Smooth muscle cell of the coronary artery (primary cell): ENCODE measurements at places on chromosomes 7 and 10. TPM values are rescaled to one million over a fixed set of nuclear protein-coding genes. Genes with fewer than 3 reads are reported as not detected.

The KAZALD1 gene
- 4.0 and 25.4 TPM in 2 replicates for total RNA-seq

The HMX3 gene
- total RNA-seq: not detected in 2 replicates

The DGKI gene
- total RNA-seq: 1.4 and 2.9 TPM in 2 replicates

The FAM13C gene
- total RNA-seq: 1.6 and 2.8 TPM in 2 replicates

The P4HA1 gene
- 206 and 253 TPM in 2 replicates for total RNA-seq

The FAM25C gene
- total RNA-seq: not detected in 2 replicates

The CFAP43 gene
- 0.08 and 0.23 TPM in 2 replicates for total RNA-seq

The FAM25A gene
- total RNA-seq: not detected in 2 replicates

The CCDC136 gene
- 3.2 and 4.4 TPM in 2 replicates for total RNA-seq

The NRP1 gene
- 185 and 332 TPM in 2 replicates for total RNA-seq

The RBM20 gene
- total RNA-seq: under 0.01 and 0.45 TPM in 2 replicates

The ABCB1 gene
- total RNA-seq: 0.75 TPM in 1 of 2 replicates, not detected in the other

The FGL2 gene
- total RNA-seq: 2.6 and 9.8 TPM in 2 replicates

The XRCC2 gene
- total RNA-seq: 0.23 and 0.75 TPM in 2 replicates

The CYP26C1 gene
- total RNA-seq: 0.23 TPM in 1 of 2 replicates, not detected in the other

The AKR1C4 gene
- total RNA-seq: not detected in 2 replicates

The DDC gene
- total RNA-seq: not detected in 2 replicates

The SFTPD gene
- total RNA-seq: 0.15 TPM in 1 of 2 replicates, not detected in the other

The MSS51 gene
- total RNA-seq: 0.60 and 1.8 TPM in 2 replicates

The PLPP4 gene
- total RNA-seq: 2.9 and 3.2 TPM in 2 replicates

The ADCY1 gene
- total RNA-seq: 0.08 and 2.3 TPM in 2 replicates

The BLNK gene
- not detected in 2 replicates for total RNA-seq

The CTAGE15 gene
- not detected in 2 replicates for total RNA-seq

The ATXN7L1 gene
- 3.3 and 8.2 TPM in 2 replicates for total RNA-seq

The HOXA3 gene
- total RNA-seq: not detected in 2 replicates

The NUDCD3 gene
- total RNA-seq: 117 and 141 TPM in 2 replicates

The CLCN1 gene
- not detected in 2 replicates for total RNA-seq

The ANKRD2 gene
- total RNA-seq: 0.15 and 0.59 TPM in 2 replicates

The ZDHHC6 gene
- 18.6 and 20.4 TPM in 2 replicates for total RNA-seq

The RGS10 gene
- 20.0 and 44.7 TPM in 2 replicates for total RNA-seq

The ASB15 gene
- total RNA-seq: not detected in 2 replicates

The PTF1A gene
- not detected in 2 replicates for total RNA-seq

The OR9A2 gene
- 0.12 TPM in 1 of 2 replicates, not detected in the other for total RNA-seq

The NPC1L1 gene
- 0.12 TPM in 1 of 2 replicates, not detected in the other for total RNA-seq

The HYAL4 gene
- total RNA-seq: not detected in 2 replicates

The CYP3A4 gene
- not detected in 2 replicates for total RNA-seq

The NPY gene
- total RNA-seq: not detected in 2 replicates

The SCART1 gene
- total RNA-seq: 1.3 and 2.7 TPM in 2 replicates

The HPS1 gene
- 18.6 and 31.1 TPM in 2 replicates for total RNA-seq

The GPC2 gene
- total RNA-seq: 1.4 and 3.1 TPM in 2 replicates

The ZNF511 gene
- 19.8 and 21.9 TPM in 2 replicates for total RNA-seq

The TRIM50 gene
- total RNA-seq: not detected in 2 replicates

The ARHGEF35 gene
- total RNA-seq: 2.0 and 6.1 TPM in 2 replicates

The MPP7 gene
- total RNA-seq: 0.23 and 0.38 TPM in 2 replicates

The OPALIN gene
- total RNA-seq: not detected in 2 replicates

The IKZF1 gene
- not detected in 2 replicates for total RNA-seq

The FZD8 gene
- total RNA-seq: 5.6 and 34.9 TPM in 2 replicates

The ZNF425 gene
- 3.6 and 4.2 TPM in 2 replicates for total RNA-seq

The IDI2 gene
- not detected in 2 replicates for total RNA-seq

The PGAM2 gene
- total RNA-seq: 0.75 and 2.5 TPM in 2 replicates

The PHYHIPL gene
- total RNA-seq: not detected in 2 replicates

The MACC1 gene
- 0.08 and 0.12 TPM in 2 replicates for total RNA-seq

The ANLN gene
- 2.1 and 14.5 TPM in 2 replicates for total RNA-seq
